Endothelial cell of umbilical vein (primary cell): ENCODE measurements at places on chromosomes 1 and 21. TPM values are rescaled to one million over a fixed set of nuclear protein-coding genes. Genes with fewer than 3 reads are reported as not detected.

ADGRL4 gene
- 120 and 140 TPM in 2 replicates for polyA plus RNA-seq

CLCA4 gene
- not detected in 2 replicates for polyA plus RNA-seq

- DNase-seq: peak; percentile 71
These were observed 9.3 kb upstream of the SRARP start for GRCh38 chr1:15994590-15995351.

GRCh38 chr21:17779980-17780379, 39.2 kb downstream of the C21orf91 start:
- DNase-seq: no peak

- no peak for DNase-seq
These were observed 44.8 kb downstream of the OLFML3 start for GRCh38 chr1:114024049-114024448.

GRCh38 chr1:217189362-217189761, 441.5 kb downstream of the GPATCH2 start:
- no peak for DNase-seq

GRCh38 chr1:85289207-85289847, 12.9 kb upstream of the BCL10 start:
- DNase-seq: peak; percentile 70

DNA sequence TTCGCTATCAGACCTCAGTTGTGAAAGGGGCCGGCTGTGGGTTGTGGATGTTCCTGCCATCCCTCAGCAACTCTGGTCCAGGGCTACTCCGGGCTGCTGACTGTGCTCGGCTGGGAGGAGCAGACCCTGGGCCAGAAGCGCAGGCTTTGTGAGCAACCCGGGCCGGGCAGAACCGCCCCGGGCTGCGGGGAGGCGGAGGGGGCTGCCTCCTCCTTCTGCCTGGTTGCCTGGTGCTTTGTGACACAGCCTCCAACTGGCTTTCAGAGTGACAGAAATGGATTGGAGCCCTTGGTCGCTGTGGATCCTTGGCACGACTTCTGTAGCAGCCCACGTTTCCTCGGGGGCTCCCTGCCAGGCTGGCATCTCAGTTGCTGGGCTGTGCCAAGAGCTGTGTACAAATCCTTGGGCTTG, 10.0 kb downstream of the DRAXIN start:
- no peak for DNase-seq

DNA sequence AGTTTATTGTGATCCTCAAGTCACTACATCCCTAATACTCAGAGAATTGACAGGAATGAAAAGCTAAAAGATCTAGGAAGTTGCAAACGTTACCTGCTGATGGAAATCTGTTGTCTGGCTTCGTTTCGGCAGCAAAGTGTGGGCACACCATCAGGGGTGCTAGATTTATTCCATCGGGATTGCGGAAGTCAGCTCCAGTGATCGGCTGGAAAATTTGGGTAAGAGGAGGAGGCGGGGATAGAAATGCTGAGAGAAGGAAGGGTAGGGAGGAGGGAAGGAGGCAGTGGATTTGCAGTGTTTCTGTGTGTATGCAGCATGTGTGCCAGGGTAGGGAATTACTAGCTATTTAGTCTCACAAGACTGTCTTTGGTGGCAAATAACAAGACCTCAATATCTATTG, at the start of gene CTSK:
TSS of gene CTSK (minus strand) at position 140 of the 400 bp plus-strand sequence. CDS start 1,455 bp downstream, outside the sequence.
- no peak for DNase-seq

DNA sequence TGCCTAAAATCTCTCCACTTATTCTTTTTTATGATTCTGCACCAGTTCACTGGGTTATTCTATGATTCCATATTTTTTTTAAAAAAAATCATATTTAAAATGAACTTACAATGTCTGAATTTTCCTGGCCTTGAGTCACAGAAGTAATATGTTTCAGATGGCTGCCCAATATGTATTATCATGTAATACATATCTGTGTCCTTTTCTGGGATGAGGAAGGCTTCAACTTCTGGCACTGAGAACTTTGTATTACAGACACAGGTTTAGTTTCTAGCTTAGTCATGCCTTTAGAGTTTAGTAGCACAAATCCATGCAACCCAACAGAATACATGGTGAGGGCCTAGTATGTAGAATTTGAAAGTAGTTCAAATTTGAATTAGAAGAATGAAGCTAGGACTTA, 7.8 kb upstream of the HSD17B7 start:
- no peak for DNase-seq

DNA sequence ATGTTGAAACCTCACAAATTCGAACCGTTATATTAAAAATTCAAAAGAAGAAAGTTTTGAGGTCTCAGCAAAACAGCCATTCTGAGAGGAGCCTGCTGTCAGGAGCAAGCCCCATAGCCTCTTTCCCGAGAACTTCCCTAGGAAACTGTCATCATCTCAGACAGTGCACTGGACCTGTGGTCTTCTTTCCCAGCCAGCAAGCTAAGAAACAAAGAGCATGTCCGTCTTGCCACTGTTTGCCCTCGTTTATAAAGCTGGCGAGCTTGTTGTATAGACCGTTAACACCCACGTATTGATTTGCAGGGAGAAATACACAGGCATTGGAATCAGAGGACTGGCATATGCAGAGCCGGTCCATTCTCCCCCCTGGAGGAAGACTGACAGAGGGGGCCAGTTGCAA, 407.0 kb downstream of the NPHP4 start:
- DNase-seq: no peak

- no peak for DNase-seq
These were observed 11.5 kb downstream of the KCNA3 start for GRCh38 chr1:110663241-110663640.

GRCh38 chr1:62676611-62677356, 11.4 kb downstream of the DOCK7 start:
- no peak for DNase-seq
